Gastroesophageal sphincter (tissue), 4 donors: ENCODE measurements at places on chromosomes 1 and 21. TPM values are rescaled to one million over a fixed set of nuclear protein-coding genes. Genes with fewer than 3 reads are reported as not detected.
A peak's percentile ranks its signal among the peaks of the same experiment; 100 is the strongest.

Gene FYB2
- not detected for total RNA-seq

Gene ACKR1
- 141 TPM for total RNA-seq

Gene SIK1
- total RNA-seq: 0.93 TPM

Gene SLC25A33
- total RNA-seq: 7.0 TPM

Gene TDRD10
- total RNA-seq: 3.2 TPM

Gene C1orf216
- total RNA-seq: 26.5 TPM

Gene LCE3E
- not detected for total RNA-seq

Gene OR10J1
- total RNA-seq: not detected

Gene BSND
- not detected for total RNA-seq

Gene PAX7
- total RNA-seq: not detected

Gene VANGL2
- total RNA-seq: 3.3 TPM

Gene ATP1A4
- not detected for total RNA-seq

Gene CD1E
- total RNA-seq: not detected

DNA sequence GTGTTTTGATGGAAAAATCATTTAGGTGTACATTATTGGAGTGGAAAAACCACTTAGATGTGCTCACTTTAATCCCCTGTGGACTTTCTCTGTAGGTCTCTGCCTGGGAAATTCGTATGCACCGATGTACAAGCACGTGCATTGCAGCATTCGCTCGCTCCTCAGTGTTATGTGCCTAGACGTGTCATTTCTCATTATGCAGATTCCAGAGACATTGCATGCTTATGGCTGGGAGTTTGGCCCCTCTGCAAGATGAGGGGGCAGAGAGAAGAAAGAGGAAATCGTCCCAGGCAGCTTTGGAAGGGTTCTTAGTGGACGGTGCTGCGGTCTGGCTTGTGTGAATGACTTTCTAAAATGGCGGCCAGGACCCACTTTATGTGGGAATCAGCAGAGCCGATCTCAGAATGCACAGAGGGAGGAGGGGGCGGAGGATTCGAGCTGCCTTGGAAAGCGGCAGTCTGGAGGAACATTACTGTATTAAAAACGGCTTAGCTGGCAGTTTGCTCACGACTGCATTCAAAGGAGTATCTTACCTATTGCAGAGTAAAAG is 2.3 kb downstream of the SPEN start:
- ATAC-seq: no peak

- no peak for ATAC-seq
Observed at GRCh38 chr1:59096501-59096900, 200.4 kb upstream of the FGGY start.

DNA sequence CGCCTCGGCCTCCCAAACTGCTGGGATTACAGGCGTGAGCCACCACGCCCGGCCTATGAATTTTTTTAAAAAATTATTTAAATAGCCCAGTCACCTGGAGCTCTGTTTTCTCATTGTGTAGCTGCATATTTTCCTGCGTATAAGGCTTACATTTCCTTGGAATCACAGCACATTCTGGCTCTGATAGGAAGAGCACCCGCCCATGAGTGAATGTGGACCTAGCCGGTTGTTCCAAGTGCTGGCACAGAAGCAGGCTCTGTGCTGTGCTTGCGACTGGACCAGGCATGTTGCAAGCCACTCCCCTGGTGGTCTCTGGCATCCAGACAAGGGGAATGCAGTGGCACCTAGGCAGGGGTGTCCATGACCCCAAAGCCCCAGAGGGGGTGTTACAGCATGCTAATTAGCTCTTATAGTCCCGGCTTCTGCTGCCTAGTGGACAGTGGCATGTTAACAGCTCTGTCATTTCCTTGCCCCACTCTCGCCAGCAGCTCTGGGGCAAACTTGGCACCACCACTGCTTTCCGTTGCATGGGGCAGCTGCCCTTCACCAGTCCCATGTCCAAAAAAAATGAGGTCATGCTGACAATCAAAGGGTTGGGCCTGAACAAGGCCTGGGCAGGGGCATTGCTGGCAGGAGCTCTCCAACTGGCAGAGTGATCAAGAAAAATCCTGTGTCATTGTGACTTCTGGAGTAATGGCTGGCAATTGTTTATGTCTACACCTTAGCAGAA is 5.2 kb upstream of the VTCN1 start:
- no peak for ATAC-seq

DNA sequence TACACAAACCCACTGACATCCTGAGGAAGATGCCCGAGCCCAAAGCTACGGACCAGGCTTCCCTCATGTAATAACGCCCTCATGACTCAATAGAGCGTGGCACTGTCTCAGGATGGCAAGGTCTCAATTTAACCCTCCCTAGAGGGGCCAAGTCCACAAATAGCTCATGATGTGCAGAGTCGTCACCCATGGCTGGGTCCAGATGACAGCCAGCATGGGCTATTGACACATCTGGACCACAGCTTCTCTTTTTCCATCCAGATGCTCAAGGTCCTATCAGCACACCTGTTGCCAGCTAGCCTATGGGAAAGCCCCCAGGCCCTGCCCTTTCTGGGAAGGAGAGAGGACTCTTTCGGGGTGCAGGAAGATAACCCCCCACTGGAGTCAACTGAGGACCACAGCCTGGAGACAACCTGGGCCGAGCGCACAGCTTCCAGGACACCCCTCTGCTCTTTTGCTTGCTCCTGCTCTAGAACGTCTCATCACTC is 2.8 kb downstream of the LAPTM5 start:
- no peak for ATAC-seq

DNA sequence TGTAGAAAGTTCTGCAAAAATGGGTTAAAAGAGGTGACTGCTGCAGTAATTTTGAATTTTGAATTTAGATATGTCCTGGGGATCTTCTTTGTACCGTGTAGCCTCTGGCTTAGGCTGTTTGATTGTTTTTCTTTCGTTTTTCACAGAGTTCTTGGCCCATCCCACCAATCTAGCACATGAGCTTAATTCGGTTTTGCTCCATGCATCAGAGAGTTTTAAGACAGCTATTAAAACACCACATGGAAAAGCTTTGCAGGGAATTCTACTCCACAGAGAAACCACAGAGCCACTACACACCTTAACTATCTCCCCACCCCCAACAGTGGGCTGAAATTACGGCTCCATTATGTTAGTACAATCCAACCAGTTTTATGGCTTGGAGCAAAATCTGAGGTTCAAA is 25.5 kb downstream of the SPAG17 start:
- no peak for ATAC-seq

DNA sequence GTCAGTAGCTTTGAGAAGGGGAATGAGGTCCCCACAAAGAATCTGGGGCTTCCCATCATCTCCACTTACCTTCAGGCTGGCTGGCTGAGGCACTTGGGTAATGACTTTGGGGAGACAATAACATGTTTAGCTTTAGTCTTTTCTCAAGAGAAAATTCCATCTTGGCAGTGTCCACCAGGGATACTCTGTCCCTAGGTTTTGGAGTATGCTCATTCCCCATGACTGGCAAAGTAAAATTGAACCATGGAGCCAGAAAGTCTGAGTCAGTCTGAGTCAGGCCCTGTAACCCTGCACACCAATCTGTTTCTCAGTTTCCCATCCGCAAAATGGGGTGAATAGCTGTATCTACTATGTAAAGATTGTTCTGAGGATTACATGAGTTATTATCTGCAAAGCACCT is 28.2 kb downstream of the RUNX1 start:
- ATAC-seq: no peak

DNA sequence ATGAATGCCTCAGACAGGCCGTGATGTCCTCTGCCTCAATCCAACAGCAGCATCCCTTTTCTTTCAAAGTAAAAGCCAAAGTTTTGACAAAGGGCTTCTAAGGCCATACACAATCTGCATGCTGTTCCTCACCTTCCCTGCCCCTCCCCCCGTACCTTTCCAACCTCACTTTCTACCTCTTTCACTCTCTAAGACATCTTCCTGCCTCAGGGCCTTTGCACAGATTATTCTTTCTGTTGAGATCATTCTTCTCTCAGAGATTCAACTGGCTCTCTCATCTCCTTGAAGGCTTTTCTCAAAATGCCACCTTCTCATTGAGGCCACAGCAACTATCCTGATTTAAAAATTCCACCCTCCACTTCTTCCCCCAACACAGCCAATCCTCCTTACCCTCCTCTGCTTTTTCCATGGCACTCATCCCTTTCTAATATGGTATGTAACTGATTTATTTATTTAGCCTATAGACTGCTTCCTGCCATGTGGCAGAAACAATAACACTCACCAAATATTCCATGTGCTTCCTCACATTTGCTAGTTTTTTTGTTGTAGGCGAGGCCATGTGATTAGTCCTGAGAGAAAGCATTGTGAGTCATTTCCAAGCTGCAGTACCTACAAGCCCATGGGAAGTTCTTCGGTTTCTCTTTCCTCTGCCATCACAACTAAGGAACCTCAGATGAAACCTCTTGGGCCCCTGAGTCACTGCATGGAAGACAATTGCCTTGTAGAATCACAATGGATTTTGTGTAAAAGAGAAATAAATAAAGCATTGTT is 58.7 kb upstream of the GADD45A start:
- ATAC-seq: no peak

DNA sequence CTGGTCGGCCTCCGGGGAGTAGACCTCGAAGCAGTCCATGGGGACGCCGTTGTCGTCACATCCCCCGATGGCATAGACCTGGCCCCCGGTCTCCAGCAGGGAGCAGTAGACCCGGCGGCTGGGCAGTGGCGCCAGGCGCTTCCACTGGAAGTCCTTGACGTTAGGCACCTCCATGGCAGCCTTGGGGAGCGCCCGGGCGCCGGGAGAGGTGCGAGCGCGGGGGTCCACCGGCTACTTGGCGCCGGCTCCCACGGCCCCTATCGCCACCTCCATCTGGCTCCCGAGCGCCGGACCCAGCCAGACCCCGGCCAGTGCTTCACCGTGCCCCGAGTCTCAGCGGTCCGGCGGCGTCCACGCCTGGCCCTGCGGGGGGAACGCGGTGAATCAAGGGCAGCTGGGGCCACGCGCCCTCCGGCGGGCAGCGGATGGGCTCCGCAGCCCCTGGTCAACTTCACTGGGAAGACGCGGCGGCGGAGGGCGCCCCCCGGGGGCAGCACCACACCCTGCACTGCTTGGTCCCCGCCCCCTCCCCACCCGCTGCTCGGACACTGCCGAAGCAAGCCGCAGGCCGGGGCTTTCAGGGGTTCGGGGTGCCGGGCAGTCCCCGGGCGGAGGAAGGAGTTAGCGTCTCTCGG is 13.2 kb downstream of the KLHDC8A start:
- peak; percentile 21 for ATAC-seq

- no peak for ATAC-seq
Observed at GRCh38 chr1:231419147-231419546, 2.9 kb downstream of the EGLN1 start.

DNA sequence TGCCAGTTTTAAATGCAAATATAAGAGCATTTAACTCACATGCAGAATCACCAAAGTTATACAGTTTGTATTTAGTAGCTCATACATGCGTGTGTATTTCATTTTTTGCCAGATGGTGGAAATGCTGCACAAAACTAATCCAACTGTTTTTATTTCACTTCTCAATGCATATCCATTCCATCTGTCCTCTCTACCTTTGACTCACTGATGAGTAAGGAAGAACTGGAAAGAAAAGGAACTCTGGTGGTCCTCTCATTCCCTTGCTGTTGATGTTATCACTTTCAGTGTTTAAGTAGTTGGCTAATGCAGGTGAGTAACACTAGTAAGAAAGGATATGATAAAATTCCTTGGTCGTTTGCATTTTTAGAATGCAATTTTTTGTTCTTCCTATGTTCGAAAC is 5.7 kb upstream of the SLC1A7 start:
- ATAC-seq: no peak

GRCh38 chr21:42724226-42724920 is 71.0 kb downstream of the PDE9A start:
- peak; percentile 48 for ATAC-seq

DNA sequence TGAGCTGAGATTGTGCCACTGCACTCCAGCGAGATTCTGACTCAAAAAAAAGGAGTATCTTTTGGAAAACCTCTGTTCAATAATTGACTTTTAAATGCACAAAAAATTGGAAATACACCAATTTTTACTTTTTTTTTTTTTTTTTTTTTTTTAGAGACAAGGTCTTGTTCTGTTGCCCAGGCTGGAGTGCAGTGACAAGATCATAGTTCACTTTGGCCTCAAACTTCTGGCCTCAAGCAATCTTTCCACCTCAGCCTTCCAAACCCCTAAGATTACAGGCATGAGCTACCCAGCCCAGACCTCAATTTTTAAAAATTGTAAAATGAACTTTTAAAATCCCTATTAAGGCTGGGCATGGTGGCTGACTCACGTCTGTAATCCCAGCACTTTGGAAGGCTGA is 30.8 kb downstream of the NEK2 start:
- ATAC-seq: no peak

GRCh38 chr1:7196036-7196911 is 411.0 kb downstream of the CAMTA1 start:
- ATAC-seq: no peak

DNA sequence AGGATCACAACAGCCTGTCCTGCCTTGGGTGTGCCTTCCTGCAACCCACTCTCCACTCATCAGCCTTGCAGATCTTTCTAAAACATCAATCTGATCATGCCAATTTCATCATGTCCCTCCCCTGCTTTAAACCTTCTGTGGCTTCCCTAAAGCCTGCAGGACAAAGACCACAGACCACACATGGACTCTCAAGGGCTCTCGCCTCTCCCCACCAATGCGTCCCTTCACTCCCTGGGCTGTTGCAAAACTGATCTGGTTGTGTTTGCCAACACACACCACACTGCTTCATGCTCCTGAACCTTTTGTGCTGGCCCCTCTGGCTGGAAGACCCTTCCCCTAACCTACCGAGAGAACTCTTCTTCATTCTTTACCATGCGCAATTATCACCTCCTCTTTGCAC is 72.4 kb downstream of the ITPKB start:
- ATAC-seq: no peak

DNA sequence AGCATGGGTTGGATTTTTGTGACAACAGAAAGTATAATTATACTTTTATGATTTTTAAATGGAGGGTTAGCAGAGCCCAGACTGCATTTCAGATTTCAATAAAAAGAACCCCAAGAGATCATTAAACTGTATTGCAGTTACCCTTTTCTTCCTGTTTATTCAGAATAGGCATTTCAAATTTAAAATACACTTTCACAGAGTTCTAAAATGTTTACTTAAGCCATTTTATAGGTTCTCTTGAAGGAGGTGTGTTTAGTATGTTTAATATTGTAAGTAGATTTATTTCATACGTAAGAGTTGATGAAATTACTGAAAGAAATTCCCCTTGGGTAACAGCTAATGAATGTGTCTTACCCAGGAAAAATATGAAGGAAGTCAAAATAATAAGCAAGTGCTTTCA is 17.4 kb downstream of the UAP1 start:
- no peak for ATAC-seq

- ATAC-seq: no peak
Observed at GRCh38 chr1:23807453-23807852, 6.9 kb upstream of the GALE start.

- ATAC-seq: no peak
Observed at GRCh38 chr1:207248544-207249198, 72.8 kb upstream of the CD55 start.
